ENCODE measurements at places on chromosomes 11 and 22.

- no peak for DNase-seq
Measured at GRCh38 chr11:43699870-43700269, 19.3 kb downstream of the HSD17B12 start.

DNA sequence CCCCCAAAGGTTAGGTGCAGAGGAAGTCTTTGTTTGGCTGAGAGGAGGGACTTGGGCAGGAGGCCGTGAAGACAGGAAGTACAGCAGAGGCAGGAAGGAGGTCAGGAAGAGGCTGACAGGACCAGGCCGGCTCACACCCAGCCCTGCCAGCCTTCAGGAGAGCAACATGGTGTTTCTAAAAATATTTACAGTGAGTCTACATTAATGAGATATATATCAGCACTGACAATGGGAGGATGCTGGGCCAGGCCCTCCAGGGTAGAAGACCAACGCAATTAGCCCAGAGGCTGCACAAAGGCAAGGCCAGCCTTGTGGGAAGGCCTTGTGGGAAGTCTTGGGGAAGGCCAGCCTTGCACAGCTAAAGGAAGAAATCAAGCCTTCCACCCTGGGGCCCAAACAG, 7.9 kb upstream of the APLNR start:
- DNase-seq = no peak

- DNase-seq = no peak
Measured at GRCh38 chr11:16997624-16998023, 16.6 kb downstream of the PLEKHA7 start.

DNA sequence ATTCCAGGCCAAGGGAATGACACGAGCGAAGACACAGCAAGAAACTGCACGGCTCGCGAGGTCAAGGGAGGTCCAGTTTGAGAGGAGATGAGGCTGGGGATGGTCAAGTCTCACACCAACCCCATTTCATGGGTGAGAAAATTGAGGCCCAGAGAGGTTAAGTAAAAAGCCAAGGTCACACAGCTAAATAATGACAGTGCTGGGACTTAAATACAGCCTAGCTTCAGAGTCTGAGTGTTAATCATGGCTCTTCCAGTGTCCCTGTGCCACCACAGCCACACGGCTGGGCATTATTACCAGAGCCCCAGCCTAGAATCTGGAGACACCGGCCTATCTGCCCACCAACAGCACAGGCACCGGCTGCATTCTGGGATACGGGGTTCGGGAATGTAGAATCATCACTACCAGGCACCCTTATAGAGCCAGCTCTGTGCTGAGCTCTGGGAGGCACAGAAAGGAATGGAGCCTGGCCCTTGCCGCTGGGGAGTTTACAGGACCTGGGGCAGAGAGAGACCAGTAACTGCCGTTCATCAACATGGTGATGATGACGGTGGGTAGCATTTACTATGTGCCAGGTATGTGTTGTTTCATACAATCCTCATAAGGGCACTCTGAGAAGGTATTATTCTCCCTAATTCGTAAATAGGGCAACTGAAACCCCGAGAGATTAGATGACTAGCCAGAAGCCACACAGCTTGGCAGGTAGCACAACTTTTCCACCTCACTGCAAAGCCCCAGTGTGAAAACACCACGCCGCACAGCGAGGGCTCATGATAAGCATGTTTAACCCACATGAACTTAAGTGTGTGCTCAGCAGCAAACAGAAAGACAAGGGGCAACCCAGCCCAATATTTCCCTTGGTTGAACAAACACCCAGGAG, 51.8 kb downstream of the CD6 start:
- peak; percentile 34 for DNase-seq

DNA sequence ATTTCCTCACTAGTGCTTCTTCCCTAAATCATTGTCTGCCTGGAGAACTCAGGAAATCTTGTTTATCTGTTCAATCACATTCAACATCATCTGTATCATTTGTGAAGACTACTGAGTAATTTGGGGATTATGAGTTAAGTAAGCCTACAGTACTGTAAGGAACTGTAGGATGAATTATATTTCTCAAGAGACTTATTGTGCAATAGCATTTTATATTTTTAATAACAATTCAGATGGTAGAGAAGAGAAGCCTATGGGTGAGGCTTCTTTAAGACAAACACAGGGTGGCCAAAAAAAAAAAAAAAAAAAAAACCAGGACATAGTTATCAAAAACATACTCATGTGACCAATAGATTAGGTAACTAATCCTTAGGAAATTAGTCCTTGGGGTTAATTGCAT, 282.7 kb downstream of the FAM181B start:
- DNase-seq = no peak

DNA sequence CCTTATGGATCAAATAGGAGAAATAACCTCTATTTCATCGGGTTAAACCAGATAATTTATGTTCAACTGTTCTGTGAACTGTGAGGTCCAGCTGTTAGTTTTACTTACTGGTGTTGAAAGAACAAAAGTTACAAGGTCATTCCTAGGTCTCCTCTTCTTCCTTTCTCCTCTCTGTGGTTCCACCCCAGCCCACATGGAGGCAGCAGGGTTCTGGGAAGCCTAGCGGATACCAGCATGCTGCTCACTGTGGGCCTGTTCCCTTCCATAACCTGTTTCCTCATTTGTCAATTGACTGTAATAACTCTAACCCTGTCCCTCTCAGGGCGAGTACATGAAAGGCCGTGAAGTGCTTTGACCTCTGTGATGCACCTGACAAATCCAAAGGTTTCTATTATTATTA, 27.8 kb downstream of the RELT start:
- peak; percentile 73 for DNase-seq

GRCh38 chr22:42646569-42647525, 2.3 kb downstream of the CYB5R3 start:
- peak; percentile 58 for DNase-seq

- no peak for DNase-seq
Measured at GRCh38 chr22:29307596-29308147, 1.2 kb downstream of the GAS2L1 start.

GRCh38 chr11:66311470-66311964, 5.3 kb downstream of the CD248 start:
- peak; percentile 35 for DNase-seq

DNA sequence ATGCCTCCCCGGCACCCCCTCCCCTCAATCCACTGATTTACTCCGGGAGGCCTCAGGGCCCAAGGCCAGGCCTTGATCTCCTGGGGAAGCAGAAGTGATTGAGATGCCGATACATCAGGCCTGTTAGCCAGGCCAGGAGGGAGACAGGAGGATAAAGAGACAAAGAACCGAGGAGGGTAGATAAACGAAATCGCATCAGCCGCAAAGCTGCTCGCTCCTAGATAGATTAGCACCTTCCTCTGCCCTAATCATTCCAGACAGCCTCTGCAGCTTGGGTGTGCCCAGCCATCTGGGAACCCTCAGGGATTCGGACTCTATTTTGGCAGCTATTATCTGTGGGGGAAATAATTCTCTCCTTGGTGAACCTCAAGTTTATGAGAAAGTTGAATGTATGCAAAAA, 121.2 kb downstream of the ABTB2 start:
- DNase-seq = no peak

DNA sequence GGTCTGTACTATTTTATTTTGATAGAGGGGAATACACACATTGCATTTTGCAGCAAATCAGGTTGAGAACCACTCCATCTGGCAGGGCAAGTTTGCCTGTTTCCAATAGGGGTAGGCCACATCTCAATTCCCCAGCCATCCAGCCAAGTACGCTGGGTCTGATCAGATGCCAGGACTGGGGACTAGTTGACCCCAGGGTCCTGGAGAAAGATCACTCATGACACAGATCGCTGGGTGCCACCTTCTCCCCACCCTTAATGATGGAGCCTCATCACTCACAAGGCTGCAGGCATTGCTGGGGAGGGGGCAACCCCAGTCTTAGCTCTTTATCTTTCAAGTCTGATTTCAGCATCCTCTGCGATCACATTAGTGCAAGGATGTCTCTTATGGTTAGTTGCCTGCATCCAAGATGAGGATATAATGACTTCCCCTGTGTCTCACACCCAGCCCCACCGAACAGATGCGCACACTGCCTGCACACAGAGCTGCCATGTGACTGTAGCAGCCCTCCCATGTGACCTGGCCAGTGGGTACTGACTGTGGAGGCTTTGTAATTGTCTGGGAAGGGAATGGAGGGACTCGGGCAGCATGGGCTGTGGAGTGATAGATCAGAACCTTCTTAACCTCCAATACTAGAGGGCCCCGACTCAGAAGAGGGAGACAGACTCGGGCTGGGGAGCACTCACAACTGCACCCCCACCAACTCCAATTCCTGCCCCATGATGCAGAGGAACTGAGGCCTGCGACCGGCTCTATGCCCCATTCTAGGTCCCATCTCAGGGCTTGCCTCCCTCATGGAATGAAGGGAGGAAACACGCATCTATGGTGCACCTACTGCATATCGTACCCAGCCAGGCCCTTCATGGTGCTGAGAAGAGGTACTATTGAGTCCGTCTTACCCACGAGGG, 155.8 kb downstream of the DSCAML1 start:
- DNase-seq = no peak

- no peak for DNase-seq
Measured at GRCh38 chr11:72398058-72398758, 36.1 kb downstream of the CLPB start.

DNA sequence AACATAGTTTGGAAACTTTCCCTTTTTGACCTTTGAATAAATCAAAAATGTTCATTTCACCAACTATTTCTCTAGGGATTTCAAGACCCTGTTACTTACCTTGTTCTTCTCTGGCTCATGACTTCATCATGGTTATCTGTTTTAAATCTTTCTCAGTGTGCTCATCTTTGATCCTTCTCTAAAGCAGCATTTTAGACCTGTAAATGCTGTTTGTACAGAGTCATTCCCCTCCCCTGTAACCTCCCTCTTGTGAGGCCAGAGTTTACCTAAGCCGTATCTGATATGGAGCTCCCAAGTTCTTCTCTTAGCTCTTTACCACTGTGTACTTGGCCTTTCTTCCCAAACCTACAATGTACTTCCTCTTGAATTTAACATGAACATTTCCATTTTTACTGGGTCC, 56.0 kb downstream of the ACER3 start:
- DNase-seq = no peak

DNA sequence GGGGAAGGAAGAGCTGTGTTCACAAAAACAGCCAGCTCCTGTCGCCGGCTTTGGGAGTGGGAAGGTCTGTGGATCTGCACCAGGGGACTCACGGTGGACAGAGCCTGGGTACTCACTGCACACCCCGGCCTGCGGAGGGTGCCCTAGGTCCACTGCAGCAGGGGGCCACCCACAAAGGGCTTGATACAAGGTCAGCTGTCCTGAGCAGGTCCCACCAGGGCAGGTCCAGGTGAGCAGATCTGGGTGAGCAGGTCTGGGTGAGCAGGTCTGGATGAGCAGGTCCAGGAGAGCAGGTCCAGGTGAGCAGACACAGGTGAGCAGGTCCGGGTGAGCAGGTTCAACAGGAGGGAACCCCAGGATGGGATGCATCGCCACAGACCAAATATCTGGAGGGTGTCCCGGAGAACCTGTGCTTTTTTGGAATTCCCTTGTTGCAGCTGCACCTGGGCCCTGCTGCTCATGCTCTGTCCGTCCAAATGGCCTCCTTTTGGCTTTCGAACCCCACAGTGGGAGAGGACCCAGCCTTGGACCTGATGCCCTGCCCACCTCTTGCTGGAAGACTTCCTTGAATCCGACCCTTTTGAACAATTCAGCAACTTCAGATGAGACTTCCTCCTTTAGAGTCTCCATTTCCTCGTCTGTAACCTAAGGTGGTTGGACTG, 485.3 kb downstream of the TBC1D22A start:
- DNase-seq = no peak

GRCh38 chr11:396948-397548, 3.0 kb downstream of the PKP3 start:
- peak; percentile 74 for DNase-seq

- no peak for DNase-seq
Measured at GRCh38 chr11:34219941-34220370, 114.5 kb downstream of the NAT10 start.

GRCh38 chr11:40030867-40031266, 1428.6 kb downstream of the LRRC4C start:
- DNase-seq = no peak

DNA sequence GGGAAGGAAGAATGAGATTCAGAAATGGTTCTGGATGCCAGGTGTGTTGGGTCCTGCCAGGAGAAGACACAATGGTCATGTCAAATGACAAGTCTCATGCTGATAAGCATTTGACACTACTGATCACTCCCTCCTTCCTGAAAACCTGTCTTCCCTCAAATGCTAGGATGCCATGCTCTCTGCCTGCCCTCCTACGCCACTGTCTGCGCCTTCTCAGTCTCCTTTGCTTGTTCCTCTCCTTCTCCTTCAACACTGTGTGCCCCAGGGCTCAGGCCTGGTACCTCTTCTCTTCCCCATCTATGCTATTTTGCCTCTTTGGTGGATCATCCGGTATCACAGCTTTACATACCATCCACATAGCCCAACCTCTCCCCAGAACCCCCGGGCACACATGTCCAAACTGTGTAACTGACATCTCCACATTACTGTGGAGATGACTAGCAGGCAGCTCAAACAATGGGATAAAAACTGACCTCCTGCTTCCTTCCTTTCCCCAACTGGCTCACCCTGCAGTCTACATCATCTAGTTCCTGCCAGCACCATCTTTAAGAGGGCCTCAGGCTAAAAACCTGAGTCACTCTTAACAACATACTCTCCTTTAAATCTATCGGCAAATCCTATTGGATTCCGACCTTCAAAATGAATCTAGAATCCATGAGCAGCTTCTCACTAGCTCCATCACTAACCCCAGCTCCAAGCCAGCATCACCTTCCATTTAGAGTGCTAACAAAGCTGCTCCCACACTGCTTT, 8.2 kb downstream of the AP1B1 start:
- no peak for DNase-seq

GRCh38 chr11:83971063-83971462, 684.9 kb upstream of the CCDC90B start:
- DNase-seq = peak; percentile 62

- no peak for DNase-seq
Measured at GRCh38 chr22:21898354-21898896, 31.0 kb upstream of the MAPK1 start.

GRCh38 chr11:84408946-84409411, 1122.8 kb upstream of the CCDC90B start:
- no peak for DNase-seq

DNA sequence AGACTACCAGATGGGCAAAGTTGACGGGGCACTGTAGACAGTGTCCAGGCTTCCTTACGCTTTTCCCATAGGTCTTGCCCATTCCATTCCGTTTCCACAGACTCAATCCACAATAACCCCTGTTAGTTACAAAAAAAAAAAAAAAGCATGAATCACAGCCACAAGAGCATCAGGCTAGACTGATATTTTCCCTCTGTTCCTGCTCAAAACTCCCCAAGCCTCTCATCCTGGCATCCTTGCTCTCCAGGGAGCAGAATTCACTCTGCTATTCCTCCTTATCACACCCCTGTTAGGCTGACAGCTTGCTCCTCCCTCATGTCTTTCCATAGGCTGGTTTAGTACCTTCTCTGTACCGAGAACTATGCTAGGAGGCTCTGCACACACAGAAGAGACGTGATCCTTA, 42.2 kb downstream of the TMEM123 start:
- no peak for DNase-seq

DNA sequence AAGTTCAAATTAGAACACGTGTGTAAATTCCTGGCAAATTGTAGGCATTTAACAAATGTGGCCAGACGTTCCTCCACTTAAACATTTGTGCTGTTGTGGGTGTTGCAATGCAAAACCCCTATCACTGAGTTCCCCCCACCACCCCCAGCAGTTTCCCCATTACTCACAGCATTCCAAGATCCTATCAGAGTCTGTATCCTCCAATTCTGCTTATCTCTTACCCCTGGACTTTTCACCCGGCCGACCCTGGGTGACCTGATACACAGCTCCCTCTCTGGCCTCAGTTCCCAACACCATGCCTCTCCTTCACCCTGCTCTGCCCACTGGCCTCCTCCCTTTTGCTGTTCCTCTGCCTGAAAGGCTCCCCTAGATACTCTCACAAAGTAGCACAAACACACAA, 31.4 kb upstream of the AQP11 start:
- DNase-seq = no peak

GRCh38 chr11:62081378-62082291, 42.2 kb upstream of the INCENP start:
- DNase-seq = peak; percentile 78
